ENCODE measurements at places on chromosomes 12 and 14.

GRCh38 chr12:52003016-52003550 lies 3.7 kb upstream of the TAMALIN start:
- no peak for DNase-seq

DNA sequence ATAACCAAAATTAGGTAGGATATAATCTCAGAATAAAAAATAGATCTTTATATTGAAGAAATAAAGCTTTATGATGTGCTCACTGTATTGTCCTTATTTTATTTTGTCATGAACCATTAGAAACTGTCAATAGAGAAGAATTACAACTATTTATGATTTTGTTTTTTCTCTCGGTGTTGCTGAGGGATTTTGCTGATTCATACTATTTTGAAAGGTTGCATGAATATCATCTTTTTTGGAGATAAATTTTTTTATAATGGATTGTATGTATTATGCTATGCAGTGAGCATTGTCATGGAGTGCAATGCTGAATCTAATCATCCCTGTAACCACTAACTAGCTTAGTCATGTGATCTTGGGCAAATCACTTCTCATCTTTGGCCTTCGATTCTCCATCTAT lies 15.0 kb downstream of the SLC39A9 start:
- DNase-seq, result no peak

DNA sequence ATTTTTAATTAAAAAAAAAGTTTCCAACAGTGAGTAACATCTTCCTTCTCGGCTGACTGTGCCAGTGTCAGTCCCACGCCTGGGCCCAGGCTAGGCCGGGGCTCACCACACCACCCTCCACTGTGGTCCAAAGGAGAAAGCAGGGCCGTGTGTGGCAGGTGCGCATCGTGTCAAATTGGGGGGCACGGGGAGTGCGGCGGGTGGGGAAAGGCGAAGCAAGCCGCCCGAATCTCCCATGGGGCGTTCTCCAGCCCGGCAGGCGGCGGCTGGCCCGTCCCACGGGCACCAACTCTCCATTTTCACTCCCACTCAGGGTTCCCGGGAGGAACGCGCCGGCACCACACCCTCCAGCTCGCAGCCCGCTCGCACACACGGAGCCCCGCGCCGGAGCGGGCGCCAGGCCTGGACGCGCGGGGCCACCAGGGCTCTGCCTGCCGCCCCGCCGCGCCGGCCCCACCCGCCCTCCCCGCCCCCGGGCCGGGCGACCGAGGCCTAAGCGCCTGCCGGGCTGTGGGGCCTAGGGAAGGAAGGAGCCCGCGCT lies 604 bp downstream of the EEA1 start:
- no peak for DNase-seq

DNA sequence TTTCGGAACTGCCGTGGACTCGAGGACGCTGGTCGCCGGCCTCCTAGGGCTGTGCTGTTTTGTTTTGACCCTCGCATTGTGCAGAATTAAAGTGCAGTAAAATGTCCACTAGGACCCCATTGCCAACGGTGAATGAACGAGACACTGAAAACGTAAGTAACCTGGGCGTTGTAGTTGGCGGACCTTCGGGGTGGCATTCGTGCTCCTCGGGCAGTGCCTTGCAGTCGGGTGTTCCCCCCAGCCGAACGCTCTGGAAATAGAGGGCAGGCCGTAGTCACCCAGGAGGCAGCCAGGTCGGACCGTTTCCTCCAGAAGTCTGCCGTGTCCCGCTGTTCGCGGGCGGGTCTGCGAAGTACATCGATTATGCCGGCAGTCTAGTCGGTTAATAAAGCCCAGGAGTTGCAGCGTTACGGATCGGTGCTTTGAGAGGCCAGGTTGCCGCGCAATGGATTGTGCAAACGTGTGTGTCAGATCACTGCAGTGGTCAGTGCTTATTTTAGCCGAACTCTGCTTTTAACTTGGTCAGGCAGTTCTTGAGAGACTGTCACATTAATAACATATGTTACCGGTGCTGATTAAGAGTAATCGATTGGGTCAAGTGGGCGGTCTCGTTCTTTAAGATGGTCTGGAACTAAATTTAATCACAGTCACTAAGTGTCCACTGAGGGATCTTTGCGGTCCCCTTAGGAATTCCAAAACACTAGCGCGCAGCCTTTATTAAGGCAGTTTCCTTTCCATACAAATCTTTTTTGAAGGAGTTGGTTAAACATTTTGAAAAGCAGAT lies 906 bp downstream of the MARK3 start:
- peak; percentile 24 for DNase-seq

DNA sequence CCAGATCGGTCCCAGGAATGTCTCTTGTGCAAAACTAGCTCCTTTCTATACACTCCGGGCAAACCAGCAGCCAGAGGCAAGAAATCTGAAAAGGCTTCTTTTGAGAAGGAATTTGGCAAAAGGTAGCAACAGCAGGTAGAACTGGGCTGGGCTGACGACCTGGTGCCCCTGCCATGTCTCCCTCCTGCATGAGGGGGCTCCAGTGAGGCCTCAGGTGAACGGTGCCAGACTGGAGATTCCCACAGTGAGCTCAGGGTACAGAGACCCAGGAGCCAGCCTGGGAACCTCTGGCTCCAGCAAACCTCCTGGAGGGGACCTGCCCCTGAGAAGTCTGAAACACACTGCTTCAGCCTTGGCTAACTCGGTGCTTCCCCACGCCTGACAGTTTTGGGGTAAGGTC lies 10.8 kb downstream of the ITPK1 start:
- no peak for DNase-seq

- DNase-seq, result no peak
Observed at GRCh38 chr12:110775997-110776396, 33.3 kb upstream of the PPP1CC start.

DNA sequence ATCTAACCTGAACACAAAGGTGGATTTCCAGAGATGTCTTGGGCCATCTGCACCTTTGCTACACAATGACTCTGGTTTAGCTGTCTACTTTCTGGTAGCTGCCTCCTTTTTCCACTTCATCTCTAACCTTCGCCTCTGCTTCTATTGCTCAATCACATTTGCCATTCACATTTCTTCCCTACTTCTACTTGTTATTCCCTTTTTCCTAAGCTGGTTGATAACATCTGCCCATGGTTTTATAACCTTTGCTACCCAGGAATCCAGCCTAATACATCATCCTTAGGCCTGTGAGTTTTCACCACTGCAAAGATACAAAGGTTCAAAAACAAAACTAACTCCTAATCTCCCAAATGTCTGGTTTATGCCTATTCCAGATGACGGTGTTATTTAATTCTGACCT lies 13.2 kb downstream of the SPPL3 start:
- DNase-seq, result no peak

DNA sequence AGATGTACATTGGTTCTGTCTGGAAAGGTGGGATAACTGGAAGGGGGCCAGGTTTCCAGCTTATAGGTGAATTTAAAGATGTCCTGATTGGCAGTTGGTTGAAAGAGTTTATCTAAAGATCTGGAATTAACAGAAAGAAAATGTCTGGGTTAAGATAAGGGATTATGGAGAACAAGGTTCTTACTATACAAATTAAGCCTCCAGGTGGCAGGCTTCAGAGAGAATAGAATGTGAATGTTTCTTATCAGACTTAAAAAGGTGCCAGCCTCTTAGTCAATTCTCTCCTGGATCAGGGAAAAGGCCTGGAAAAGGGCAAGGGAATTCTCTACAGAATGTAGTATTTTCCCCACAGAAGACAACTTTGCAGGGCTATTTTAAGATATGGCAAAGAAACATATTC lies 53.1 kb downstream of the CNTN1 start:
- DNase-seq, result no peak

DNA sequence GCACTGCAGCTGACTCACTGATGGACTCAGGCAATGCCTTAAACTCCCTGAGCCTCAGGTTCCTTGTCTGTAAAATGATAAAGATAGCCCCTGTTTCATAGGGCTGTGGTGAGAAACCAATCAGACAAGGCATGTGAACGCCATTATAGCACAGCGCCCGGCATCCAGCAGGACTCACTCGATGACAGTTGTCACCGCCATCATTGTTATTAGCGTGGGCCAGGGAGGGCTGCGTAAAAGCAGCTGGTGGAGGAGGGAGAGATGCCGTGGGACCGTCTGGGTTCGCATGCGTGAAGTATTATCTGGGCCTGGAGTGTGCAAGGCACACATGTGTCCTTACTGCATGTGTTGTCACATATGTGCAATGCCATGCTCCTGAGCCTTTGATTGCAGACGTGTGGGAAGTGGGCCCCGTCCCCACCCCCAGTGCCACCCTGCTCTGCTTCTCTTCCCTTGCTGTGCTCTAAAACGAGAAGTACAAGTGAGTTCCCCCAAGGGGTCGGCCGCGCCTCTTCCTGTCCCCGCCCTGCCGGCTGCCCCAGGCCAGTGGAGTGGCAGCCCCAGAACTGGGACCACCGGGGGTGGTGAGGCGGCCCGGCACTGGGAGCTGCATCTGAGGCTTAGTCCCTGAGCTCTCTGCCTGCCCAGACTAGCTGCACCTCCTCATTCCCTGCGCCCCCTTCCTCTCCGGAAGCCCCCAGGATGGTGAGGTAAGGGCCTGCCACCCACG lies at the start of gene PTPN6:
TSS of gene PTPN6 (plus strand) at position 546 of the 730 bp plus-strand sequence. CDS start at position 703, 157 bp downstream.
- no peak for DNase-seq

DNA sequence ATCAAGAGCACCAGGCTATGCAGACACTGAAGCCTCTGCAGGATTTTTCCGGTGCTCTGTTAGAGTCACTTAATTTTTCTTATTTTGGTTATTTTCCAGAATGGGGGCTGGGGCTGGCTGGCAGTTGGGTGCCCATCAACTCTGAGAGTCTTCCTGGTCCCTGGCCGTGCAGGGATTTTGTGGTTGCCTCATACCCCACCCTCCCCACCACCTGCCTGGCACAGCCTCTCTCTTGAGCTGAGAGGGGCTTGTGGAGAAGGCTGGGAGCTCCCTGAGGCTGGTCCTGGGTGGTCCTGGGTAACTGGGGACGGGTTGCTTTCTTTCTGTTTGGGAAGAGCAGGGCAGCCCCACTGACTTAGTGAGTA lies 23.3 kb downstream of the LRTM2 start:
- no peak for DNase-seq

GRCh38 chr12:32034045-32034444 lies 72.6 kb upstream of the BICD1 start:
- DNase-seq, result no peak

All from T47D (cell line).